ENCODE measurements at places on chromosomes 6 and 20. TPM values are rescaled to one million over a fixed set of nuclear protein-coding genes. Genes with fewer than 3 reads are reported as not detected.

Gene HLA-DRB1
- polyA plus RNA-seq = 30.1 TPM

Gene ESF1
- polyA plus RNA-seq = 11.9 TPM

Gene FGD2
- polyA plus RNA-seq = 5.1 TPM

Gene STX7
- 14.2 TPM for polyA plus RNA-seq

Gene HLA-DMA
- polyA plus RNA-seq = 20.9 TPM

Data from right cardiac atrium (tissue), 5 donors.